ENCODE measurements at places on chromosomes 11 and 22.

DNA sequence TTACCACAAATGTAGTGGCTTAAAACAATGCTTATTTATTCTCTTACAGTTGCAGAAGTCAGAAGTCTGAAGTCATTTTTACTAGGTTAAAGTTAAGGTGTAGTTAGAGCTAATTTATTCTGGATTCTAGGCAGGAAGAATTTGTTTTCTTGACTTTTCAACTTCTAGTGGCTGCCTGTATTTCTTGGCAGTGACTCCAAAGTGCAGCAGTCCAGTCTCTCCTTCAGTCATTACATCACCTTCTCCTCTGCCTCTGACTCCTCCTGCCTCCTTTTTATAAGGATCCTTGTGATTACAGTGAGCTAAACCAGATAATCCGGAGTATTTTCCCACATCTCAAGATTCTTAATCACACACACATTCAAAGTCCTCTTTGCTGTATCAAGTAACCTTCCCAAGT is 581.4 kb downstream of the KCNA4 start:
- DNase-seq = no peak

- no peak for DNase-seq
Measured at GRCh38 chr11:46306296-46306853, 28.9 kb downstream of the CREB3L1 start.

DNA sequence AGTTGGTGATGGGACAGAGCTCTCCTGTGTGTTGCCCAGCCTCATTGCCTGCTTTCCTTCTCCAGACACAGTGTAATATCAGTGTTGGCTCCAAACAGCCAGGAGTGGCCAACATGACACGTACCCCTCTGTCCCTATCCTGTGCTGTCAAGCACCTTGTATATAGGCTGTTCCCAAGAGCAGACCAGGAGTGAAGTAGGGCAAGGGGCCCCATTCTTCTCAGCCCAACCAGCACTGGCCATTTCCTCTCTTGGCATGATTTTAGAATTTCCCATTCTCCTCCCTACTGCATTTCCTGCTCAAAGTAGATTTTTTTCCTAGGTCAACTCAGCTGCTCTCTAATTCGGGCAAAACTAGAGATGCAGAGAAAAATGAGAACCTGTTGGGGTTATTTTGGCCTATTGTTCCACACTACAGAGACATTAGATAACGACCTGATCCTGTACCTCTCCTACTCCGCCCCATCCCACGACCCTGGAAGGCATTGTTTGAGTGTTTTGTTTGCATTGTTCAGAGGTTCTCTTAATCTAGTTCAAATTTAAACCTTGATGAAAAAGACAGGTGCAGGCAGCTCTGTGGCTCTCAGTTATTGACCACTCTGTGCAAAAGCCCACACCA is 95.6 kb downstream of the RASSF10 start:
- DNase-seq = no peak

- DNase-seq = no peak
Measured at GRCh38 chr11:70292863-70293262, 22.4 kb downstream of the PPFIA1 start.

DNA sequence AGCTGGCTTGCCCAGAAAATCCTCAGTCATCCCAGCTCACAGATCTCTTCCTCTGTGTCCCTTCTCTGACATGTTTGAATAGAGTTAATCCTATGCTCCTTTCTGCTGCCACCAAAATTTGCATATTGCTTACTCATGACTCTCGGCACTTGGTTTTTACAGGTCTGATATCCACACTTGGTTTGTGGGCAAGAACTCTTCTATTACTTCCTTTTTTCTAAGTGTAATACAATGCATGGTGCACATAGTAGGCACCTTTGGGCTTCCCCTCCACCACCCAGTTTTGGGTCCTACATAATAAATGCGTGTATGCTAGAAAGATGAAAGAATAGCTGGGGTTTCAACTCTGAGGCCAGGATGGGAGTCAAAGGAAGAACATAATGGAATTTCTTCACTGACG is 69.7 kb upstream of the GRK3 start:
- no peak for DNase-seq

DNA sequence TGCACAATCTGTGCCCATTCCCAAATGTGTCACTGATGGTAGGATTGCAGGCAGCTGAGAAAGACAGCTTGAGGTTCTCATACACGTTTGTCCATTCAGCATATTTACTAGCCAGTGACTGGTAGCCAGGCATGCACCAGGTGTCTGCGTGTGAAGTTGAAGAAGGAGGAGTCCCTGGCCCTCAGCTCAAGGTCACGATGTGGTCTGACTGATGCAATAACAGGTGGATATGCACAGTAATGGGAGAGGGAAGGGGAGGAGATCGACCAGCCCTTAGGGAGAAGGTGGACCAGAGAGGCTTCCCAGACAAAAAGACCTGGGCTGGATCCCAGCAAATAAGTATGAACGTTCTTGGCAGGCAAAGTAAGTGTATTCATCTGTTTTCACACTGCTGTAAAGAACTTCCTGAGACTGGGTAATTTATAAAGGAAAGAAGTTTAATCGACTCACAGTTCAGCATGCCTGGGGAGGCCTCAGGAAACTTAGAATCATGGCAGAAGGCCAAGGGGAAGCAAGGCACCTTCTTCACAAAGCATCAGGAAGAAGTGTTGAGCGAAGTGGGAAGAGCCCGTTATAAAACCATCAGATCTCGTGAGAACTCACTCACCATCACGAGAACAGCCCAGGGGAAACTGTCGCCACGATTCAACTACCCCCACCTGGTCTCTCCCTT is 96.0 kb downstream of the MN1 start:
- no peak for DNase-seq

- DNase-seq = no peak
Measured at GRCh38 chr11:43751726-43752125, 71.2 kb downstream of the HSD17B12 start.

- no peak for DNase-seq
Measured at GRCh38 chr22:38036392-38037062, 20.7 kb upstream of the PICK1 start.

GRCh38 chr11:64163951-64164350 is 2.0 kb downstream of the MACROD1 start:
- no peak for DNase-seq

DNA sequence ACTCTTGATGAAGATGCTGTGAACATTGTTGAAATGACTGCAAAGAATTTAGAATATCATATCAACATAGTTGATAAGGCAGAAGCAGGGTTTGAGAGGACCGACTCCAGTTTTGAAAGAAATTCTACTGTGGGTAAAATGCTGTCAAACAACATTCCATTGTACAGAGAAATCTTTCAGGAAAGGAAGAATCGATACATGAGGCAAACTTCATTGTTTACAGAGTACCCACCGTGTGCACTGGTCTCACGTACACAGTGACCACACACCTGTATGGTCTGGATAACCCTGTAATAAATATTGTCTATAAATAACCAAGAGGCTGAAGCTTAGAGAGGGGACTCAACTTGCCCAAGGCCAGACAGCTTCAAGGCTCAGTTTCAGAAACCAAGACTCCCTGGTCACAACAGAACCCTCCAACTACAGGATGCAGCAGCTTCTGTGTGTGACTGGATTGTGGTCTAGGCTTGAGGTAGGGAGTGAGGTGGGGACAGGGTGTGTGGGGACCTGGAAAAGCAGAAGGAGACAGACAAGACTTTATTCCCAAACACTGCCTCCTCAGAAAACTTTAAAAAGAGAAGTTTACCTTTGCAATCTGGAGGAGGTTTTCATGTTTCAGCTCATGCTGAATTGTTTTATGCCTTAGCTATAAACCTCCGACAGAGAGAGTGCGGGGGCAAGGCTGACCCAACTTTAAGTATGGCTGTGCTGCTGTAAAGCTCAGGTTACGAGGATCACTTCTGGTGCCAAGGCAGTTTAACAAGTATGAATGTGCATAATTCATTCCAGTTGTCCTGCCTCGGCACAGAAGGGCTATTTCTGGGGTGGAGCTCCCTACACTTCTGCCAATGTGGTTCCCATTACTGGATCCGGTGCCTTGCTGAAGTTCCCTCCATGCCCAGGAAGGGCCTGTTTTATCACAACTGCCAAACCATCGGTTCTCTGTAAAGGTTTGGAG is 372.6 kb upstream of the NARS2 start:
- no peak for DNase-seq

DNA sequence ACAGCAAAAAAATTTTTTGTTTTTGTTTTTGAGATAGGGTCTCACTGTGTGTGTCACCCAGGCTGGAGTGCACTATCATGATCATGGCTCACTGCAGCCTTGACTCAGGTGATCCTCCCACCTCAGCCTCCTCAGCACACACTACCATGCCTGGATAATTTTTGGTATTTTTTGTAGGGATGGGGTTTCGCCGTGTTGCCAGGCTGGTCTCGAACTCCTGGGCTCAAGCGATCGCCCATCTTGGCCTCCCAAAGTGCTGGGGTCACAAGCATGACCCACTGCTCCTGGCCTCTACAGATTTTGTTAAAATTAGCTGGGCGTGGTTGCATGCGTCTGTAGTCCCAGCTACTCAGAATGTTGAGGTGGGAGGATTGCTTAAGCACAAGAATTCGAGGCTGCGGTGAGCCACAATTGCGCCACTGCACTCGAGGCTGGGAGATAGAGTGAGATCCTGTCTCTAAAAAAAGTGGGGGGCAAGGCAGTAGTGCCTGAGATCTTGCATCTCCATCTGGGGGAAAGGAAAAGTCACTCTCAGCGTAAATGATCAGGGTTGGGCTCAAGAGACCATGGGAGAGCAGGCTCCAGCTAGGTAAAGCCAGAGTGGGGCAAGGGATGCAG is 10.6 kb upstream of the DGKZ start:
- no peak for DNase-seq

DNA sequence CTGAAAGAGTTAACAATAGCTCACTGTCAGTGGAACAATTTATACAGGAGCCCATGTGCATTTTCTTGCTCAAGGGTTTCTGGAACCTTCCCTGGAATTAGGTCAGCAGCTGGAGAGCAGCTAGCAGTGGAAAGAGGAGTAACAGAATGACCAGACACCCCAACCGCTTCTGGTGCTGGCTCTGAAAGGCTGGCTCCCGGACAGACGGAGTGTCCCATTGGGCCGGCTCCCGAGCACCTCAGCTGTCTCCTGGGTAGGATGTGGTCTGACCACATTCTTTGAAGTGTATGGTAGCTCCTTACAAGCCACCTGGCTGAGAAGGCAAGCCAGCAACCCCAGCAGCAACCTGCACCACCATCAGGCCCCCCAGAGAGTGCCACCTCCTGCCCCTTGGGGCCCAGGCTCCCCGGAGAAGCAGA is 44.7 kb downstream of the ABTB2 start:
- DNase-seq = no peak

GRCh38 chr11:19895776-19896175 is 183.1 kb downstream of the NAV2 start:
- no peak for DNase-seq

DNA sequence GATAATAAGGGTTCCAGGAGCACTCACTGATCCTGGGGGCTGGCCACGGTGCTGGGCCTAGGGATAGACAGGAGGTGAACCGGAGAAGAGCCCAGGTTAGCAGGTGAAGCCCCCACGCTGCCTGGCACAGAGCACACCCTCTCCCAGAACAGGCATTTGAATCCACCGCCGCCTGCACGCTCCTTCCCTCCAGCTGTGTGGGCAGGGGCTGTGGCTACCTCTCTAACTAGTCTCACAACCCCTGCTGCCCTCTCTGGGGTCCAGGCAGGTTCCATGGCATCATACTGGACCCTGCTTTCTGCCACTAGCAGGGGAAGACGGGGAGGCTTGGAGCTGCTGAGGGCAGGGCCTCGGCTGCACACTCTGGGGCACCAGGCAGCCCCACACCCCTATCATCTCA is 358.0 kb downstream of the CTTN start:
- DNase-seq = no peak

DNA sequence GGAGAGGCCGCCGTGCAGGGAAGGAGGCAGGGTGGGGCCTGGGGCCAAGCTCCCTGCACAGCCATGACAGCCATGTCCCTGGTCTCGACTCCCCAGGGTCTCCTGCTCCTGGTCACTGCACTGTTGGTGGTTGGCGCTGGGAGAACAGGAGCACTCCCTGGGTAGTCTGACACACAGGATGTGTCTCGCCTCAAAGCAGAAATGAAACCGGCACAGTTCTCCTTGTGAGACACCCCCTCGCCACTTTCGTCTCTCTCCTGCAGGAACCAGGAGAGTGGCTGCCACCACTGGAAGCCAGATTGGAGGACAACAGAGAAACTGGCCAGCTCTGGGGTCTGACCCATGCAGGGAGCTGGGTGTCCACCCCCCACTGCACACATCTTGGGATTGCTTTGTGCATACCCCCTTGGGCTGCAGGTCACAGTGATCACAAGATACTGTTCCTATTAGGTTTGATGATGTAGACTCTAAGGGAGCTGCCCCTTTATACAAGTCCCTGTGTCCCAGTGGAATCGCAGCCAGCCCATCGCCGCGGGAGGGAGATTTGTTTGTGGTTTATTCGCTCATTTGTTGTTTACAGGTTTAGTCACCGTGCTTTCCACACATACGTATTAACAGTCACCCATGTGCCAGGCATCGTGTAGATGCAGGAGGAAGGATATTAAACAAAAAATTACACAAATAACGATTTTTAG is 27.0 kb upstream of the YWHAH start:
- no peak for DNase-seq

DNA sequence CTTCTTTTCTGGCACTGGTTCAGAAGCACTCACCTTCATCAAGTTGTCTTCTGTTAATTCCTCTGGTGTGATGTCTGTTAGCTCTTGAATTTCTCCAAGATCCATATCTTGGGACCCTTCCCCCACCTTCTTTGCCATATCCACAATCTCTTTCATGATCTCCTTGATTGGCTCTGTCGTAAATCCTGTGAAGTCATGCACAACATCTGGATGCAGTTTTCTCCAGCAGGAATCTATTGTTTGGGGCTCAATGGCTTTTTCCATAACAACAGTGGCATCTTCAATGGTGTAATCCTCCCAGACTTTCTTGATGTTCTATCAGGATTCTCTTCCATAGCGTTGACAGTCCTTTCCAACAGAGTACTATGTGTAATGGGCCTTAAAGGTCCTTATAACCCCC is 96.9 kb downstream of the CSTPP1 start:
- no peak for DNase-seq

DNA sequence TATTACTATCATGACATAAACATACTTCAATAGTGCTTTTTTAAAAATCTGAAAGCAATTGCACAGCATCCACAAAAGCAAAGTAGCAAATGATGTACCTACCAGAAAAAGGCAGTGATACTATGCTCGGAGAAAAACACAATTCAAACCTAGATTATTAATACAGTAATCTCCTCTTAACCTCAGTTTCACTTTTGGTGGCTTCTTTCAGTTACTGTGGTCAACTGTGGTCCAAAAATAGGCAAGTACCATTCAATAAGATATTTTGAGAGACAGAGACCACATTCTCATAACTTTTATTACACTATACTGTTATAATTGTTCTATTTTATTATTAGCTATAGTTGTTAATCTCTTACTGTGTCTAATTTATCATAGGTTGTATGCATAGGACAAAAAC is 20.8 kb downstream of the KCNA4 start:
- no peak for DNase-seq

- no peak for DNase-seq
Measured at GRCh38 chr11:125250318-125251213, 86.0 kb downstream of the PKNOX2 start.

GRCh38 chr22:21564411-21564810 is 3.1 kb upstream of the UBE2L3 start:
- DNase-seq = no peak

- DNase-seq = no peak
Measured at GRCh38 chr11:65376138-65376713, 6.2 kb downstream of the SLC25A45 start.

GRCh38 chr22:27912101-27912500 is 7.0 kb downstream of the PITPNB start:
- no peak for DNase-seq

GRCh38 chr11:107927559-107927958 is 689 bp upstream of the RAB39A start:
- DNase-seq = no peak
